Skeletal muscle cell (primary cell): ENCODE measurements at places on chromosomes 16 and 17.

GRCh38 chr16:57358527-57359095 lies at the start of gene CCL22:
Gene CCL22, plus strand, starts transcription at chr16:57358783. Its CDS starts 34 bp downstream, at chr16:57358817.
- no peak for DNase-seq

- peak; percentile 17 for DNase-seq
These were observed 57.5 kb downstream of the CYB5B start for GRCh38 chr16:69481901-69482341.

DNA sequence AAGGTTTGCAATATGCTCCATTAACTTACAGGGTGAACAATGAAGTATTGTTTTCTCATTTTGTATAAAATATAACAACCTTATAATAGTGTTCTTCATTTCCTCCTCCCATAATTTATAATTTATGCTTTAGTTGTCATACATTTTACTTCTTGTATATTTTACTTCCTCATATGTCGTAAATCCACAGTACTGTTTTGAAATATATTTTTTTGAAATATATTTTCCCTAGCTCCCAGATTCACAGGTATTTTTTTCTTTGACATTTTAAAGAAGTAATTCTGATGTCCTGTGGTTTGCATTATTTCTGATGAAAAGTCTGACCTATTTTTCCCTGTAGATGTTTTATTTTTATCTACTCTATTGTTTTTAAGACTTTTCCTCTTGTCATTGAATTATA lies 52.7 kb downstream of the VMP1 start:
- DNase-seq: no peak

DNA sequence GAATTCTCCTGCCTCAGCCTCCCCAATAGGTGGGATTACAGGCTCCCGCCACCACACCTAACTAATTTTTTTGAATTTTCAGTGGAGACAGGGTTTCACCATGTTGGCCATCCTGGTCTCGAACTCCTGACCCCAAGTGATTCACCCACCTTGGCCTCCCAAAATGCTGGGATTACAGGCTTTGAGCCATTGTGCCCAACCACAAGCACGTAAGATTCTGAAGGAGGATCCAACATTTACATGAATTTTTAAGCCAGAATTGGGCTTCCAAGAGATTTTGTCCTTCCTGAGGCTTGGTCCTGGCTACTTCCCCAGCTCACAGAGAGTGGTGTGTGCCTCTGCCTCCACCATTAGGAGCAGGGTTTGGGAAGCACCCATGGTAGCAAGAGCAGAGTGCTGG lies 11.1 kb downstream of the G6PC3 start:
- no peak for DNase-seq

- DNase-seq: no peak
These were observed 25.3 kb upstream of the KSR1 start for GRCh38 chr17:27430882-27431491.

- no peak for DNase-seq
These were observed 9.6 kb downstream of the FAM20A start for GRCh38 chr17:68591583-68591982.

- no peak for DNase-seq
These were observed 9.7 kb upstream of the ITGA3 start for GRCh38 chr17:50046179-50046578.

DNA sequence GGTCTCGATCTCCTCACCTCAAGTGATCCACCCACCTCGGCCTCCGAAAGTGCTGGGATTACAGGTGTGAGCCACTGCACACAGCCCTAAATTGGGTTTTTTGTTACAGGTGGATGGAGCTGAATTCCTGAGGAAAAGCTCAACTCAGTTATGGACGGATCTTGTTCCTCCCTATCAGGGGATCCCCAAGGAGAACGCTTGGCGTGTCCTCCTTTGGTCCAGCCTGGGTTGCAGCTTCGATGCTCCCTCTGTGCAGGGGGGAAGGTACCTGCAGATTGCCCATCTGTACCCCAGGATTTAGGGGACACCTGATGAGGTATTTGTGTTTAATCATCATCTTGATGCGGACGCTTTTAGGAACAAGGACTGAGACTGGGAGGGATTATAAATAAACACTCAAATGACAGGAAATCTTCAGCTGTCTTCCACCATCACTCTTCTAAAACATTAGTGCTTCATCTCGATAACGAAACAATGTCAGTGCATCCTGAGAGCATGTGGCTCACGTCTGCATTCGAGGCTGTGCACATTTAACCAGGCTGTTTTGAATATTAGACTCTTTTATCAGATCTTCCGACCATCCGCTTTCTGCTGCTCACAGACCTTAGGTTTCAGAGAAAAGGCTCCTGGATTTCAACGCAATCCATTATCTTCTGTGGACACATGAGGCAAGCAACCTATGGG lies 18.2 kb upstream of the MEIOB start:
- DNase-seq: no peak

GRCh38 chr16:65365732-65366715 lies 244.2 kb upstream of the CDH11 start:
- no peak for DNase-seq

GRCh38 chr17:29929006-29929532 lies 959 bp downstream of the SSH2 start:
- DNase-seq: no peak

DNA sequence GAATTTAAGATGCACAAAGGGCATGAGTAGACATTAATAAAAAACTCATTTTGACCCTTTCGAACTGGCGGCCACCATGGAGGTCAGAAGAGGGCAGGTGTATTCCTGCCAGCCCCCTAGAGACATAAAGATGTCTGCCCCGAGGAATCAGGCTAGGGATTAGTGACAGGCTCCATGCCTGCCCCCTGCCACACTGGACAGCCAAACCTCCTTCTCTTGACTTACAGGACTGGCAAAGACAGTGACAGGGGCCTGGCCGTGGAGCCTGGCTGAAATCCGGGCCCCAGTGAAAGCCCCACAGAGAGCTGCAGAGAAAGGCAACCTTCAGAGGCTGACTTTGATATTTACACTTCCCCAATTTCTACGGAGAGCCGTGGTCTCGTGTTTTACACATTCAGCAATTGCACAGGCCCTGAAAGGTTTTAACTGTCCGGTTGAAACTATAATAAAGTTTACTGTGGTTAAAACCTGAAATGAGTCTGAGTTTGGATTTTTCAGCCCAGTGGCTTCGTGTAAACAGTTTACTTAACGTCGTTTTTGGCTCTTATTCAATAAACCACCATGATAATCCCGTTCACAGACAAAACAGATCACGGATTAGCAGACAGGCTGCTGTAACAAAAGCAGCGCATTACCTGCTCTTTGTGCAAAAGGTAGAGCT lies 243.9 kb upstream of the MYOCD start:
- DNase-seq: no peak

DNA sequence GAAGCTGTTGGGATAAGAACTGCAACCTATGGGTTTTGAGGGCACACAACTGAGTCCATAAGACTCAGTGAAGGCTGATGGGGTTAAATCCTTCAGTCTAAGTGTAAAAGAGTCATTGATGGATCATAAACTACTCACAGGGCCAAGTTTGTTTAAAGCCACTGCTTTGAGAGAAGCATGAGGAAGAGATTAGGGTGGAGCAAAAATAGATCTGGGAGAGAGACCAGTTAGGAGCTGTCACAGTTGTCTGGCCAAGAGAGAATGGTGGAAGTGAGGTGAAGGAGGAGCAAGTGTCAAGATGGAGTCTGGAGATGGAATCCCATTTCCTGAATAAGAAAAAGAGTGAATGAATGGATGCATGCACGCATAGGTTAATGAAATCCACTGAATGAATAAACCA lies 379.1 kb upstream of the CDH11 start:
- no peak for DNase-seq

- DNase-seq: no peak
These were observed 77.5 kb downstream of the CDK5R1 start for GRCh38 chr17:32564325-32564724.

DNA sequence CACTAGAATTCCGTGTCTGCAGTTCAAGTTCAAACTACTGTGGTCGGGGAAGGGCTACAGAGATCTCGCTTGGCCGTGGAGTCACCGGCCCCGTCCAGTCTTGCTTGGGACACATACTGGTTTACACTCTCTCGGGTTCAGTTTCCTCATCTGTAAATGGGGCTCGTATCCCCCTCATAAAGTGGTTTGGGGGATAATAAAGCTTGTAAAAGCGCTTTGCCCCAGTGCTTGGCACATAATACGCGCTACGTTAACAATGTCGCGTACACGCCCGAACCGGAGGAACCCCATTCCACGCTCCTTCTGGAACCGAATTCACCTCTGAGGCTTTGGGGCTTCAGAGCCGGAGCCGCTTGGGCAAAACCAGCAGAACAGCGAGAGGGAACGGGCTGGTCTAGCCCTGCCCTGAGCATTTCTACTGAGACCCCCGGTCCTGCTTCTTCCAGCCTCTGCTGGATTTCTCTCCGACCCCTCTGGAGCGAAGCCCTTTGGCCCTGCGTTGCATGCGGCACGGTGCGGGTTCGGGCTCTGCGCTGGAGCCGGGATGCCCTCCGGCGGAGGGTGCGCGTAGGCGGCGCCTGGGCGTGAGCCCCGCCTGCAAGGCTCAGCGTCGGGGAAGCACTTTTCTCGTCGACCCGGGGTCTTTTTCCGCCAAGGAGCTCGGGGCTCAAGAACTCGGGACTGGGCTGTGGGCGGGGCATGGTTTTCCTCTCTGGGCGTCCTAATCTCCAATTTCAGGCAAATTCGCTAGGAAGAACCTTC lies 26.1 kb upstream of the HOXB13 start:
- no peak for DNase-seq

DNA sequence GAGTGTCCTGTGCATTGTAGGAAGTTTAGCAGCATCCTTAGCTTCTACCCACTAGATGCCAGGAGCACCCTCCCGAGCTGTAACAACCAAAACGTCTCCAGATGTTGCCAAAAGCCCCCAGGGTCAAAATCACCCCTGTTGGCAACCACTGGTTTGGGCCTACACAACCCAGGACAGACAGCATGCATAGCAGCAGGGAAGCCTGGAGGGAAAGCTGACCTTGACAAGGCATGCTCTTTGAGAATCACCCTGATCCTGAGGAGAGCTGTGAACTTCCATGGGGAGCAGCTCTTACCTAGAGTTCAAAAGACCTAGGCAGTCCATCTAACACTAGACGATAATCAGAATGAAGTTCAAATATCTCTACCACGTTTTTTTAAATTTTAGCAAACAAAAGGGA lies 9.2 kb downstream of the SKAP1 start:
- DNase-seq: no peak

DNA sequence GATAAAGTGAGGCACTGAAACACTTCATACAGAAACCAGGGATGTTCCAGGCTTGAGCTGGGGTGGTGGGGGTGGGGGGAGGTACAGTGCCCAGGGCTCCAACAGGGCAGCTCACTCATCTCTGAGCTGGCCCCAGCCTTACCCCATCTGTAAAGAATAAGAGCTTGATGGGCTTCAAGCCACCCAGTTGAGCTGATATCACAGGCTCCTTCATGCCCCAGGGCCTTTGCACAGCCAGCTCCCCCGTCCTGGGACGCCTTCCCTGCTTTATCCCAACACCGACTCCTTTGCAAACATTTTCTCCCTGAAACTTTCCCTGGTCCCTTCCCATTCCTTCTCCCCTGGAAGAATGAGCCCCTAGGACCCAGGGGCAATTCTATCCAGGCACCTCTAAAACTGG lies 261.7 kb downstream of the PARN start:
- no peak for DNase-seq

GRCh38 chr17:80649672-80650330 lies 105.2 kb downstream of the RPTOR start:
- DNase-seq: peak; percentile 91

DNA sequence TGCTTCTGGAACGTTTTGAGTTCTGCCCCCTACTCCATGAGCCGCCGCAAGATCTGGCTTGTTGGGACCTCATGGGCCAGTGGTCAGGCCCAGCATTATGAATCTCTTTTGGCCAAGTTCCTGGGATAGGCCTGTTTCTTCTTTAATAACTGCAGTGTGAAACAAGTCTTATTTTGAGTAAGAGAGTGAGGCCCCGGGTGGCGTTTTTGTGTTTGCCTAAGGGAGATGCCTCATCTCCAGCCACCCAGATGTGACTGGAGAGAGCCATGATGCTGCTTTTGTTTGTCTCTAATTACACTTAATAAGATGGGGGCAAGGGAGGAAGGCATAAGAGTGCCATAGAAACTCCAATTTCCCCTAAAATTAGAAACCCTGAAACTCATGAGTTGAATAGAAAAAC lies 39.8 kb downstream of the KSR1 start:
- no peak for DNase-seq

- DNase-seq: no peak
These were observed 2.6 kb downstream of the TSPOAP1 start for GRCh38 chr17:58325976-58326468.

DNA sequence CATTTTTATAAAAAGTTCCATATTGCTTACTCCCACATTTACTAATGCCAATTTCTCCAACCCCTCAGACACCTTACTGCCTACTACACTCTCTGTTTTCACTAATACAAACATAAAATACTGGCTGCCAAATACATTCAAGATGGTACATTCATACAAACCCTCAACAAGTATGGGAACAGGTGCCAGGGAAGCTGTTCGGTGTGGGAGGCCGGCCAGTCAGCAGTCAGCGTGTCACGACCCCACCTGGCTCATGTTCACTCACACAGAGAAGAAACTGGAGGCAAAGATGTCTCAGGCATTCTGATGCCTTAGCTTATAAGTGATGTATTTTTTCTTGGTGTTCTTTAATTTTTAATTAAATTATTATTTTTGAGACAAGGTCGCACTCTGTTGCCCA lies 42.4 kb upstream of the TRAP1 start:
- DNase-seq: no peak

DNA sequence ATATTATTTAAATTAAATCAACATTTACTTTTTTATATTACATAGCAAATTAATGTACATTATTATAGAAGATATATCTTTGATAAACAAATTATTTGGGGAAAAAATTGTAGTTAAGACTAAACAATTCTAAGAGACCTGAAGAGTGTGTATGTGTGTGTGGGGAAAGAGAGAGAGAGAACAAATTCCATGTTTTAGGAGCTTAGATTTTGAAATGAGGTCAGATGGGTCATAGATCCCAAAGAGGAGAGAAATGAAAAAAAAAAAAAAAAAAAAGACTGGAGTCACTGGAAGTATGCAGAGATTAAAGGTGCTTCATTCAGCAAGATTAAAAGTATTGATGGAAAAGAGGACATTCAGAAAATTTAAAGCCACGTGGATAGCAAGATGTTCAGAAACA lies 206.8 kb downstream of the CNTNAP4 start:
- DNase-seq: no peak
